ENCODE measurements at places on chromosomes 6 and 20. TPM values are rescaled to one million over a fixed set of nuclear protein-coding genes. Genes with fewer than 3 reads are reported as not detected.
A peak's percentile ranks its signal among the peaks of the same experiment; 100 is the strongest.

DNA sequence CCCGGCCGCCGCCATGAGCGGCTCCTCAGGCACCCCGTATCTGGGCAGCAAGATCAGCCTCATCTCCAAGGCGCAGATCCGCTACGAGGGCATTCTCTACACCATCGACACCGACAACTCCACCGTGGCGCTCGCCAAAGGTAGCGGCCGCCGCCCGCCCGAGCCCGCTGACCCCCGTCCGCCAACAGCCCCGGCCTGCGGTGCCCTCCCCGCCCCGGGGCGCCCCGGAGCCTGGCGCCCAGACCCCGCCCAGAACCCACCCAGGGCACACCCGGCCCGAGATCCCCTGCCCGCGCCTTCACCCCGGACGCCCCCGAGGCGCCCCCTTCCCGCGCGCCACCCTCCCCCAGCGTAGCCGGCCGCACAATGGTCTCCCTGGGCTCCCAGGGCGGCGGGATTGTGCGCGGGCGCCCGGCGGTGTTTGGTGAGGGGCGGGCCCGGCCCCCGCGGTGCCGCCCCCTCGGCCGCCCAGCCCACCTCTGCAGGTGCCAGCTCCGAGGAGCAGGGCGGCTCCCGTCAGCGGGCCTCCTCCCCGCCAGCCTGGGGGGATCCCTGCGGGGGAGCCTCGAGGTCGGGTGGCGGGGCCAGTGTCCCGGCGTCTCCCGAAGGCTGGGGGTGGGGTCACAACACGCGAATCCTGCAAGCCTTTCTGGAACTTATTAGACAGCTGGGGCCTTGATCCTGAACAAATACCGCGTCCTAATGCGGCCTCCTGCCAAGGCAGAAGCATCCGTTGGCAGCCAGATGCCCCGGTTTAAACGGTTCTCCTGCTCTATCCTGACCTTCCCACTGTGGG lies 577 bp downstream of the LSM14B start:
- peak; percentile 48 for DNase-seq

DNA sequence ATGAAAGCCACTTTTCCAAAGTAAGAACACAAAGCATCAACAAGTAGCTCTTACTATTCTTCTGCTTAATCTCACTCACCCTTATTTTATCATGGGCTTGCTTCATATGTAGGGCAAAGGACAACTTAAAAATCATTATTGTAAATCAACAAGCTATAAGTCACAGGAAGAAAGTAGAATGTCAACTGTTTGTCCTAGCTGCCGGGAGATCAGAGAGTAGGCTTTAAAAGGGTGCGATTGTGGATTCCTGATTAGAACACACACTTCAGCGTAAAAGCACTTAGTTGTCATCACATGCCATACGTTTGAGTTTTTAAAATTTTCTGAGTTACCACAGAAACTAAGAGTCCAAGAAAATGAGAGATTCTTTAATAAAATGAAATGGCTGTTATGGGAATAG lies 44.4 kb upstream of the NHSL1 start:
- DNase-seq: no peak

ATP6V1G2 gene
- 2.7 TPM for total RNA-seq

DEFB128 gene
- not detected for total RNA-seq

GRCh38 chr6:45571159-45571558 lies 193.4 kb upstream of the SUPT3H start:
- no peak for DNase-seq

- peak; percentile 59 for DNase-seq
Measured at GRCh38 chr6:100472674-100473073, 8.0 kb upstream of the SIM1 start.

DNA sequence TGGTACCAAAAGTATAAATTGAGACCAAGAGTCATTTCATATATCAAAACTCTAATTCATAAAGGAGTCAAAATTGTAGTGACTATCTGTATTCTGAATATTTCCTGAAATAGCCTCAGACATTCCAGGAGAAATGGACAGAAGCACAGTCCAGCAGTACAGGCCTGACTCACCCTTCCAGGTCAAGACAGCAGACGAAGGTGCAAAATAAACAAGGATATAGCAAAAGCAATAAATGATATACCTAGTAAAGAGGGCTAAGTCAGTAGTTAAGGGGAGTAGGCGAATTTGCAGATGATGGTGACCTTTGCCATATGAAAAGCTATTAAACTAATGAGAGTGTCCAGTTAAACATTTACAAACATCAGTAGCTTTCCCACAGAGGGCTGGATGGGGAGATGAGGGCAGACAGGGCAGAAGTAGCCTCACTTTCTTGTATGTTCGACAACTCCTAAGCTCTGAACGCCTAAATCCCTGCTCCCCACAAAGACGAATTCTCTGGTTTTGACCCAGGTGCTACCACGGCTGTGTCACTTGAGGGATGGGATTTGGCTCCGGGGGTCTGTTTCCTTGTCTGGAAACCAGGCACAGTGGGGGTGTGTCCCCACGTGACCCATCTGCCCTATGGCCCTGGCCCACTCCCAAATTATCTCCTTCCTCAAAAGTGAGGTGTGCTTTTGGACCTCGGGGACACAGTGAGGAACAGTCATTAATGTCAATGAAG lies 3.6 kb upstream of the SLC52A3 start:
- no peak for DNase-seq

GSTA2 gene
- not detected for total RNA-seq

STMND1 gene
- total RNA-seq: not detected

- no peak for DNase-seq
Measured at GRCh38 chr6:20870021-20870420, 335.8 kb downstream of the CDKAL1 start.

TUBB1 gene
- not detected for total RNA-seq

DNA sequence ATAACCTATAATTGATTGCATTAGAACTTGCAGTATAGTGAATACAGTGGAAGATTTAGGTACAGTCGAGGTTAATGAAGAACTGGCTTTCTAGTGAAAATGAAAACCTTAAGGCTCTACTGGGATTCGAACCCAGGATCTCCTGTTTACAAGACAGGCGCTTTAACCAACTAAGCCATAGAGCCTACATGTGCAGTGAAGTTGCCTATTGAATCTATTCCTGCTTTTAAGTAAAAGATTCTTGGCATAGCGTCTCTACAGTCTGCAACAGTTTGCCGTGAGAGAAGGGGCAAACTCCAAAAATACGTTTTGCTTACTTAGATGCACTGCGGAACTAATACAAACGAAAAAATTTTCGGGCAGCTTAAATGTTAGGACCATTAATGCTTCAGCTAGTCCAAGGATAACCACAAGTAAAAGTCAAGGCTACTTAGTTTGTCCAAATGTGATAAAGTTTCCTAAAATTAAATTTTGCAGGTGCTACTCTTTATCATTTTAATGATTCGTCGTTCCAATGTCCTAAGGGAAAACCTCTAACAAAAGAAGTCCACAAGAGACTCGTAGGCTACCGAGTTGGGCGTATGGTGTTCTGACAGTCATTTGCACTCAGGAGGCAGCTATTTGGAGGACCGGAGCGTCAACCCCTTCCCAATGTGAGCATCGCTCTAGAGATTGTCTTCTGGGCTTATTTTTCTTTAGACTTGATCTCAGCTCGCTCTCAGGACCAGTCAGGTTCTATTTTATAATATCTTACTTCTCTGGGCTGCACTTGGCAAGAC lies 31.3 kb upstream of the ZSCAN23 start:
- no peak for DNase-seq

GRCh38 chr20:54793291-54793992 lies 318.0 kb downstream of the DOK5 start:
- DNase-seq: no peak

RPS21 gene
- 1,764 TPM for total RNA-seq

STX7 gene
- 20.2 TPM for total RNA-seq

SALL4 gene
- total RNA-seq: not detected

SLCO4A1 gene
- 51.5 TPM for total RNA-seq

SH3BGRL2 gene
- total RNA-seq: 0.20 TPM

C6orf58 gene
- total RNA-seq: not detected

DNA sequence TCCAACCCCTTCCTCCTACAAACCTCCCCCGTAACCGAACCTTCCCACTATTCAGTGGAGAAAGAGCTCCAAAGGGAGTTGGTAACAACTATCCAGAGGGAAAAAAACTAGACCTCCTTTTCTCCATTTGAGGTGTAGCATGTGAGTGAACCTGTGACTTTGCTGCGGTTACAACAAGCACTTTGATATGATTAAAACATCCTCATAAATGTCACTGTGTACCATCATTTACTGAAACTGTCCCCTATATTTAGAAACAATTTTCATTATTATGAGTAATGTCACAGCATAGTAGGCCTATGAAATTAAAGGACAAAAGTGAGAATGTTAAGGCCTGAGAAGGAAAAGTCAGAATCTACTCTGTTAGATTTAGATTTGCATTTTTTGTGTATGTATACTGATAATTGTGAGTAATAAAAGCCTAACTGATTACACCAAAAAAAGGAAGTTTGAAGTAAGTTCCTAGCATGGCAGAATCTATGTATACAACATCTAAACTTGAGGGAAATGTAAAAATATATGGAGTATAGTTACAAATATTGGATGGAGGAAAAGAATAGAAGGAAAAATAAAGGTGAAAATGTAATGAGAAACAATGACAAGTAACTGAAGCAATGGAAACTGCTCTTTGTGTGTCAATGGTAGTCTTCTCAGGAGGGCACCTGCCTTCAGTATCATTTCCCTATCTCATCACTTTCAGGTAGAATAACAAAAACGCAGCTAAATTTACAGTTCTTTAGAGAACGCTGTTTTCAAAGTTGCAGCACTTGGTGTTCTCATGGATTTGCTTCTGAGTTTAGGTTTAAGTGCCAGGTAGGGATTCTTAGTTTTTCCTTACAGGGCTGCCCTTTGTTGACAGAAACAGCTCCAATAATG lies 145.9 kb downstream of the IMPG1 start:
- no peak for DNase-seq

- DNase-seq: no peak
Measured at GRCh38 chr20:20489054-20489453, 121.2 kb downstream of the INSM1 start.

GRCh38 chr6:17863901-17864754 lies 123.3 kb downstream of the KIF13A start:
- DNase-seq: no peak

DNA sequence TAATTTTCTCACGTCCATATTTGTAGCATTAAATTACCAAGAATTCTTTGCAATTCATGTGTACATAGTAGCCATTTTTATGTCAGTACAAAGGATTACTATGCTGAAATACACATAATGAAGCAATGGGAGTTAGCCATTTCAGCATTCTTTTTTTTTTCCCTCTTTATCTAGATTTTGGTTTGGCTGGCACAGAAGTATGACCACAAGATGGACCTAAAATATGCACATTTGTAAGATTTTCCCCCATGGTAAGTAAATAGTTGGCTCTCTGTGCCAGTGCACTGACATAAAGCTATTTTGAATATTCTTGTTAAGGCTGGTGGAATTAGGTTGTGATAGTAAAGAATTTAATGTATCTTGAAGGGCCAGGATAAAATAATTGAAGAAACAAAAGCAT lies 486.1 kb upstream of the BTBD3 start:
- no peak for DNase-seq

DNA sequence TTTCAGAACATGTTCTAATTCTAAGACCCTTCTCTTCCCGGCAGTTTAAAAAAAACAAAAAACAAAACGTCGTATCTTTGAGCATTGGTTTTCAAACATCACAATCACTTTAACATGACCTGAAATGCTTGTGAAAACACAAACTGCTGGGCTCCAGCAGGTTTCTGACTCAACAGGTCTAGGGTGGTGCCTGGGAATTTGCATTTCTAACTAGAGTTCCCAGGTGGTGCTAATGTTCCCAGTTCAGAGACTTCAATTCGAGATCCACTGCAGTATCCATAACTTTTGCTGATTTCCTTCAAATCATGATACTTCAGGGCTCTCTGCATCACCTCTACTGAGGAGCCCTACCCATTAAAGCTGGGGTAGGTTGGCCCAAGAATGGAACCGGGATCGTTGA lies 850 bp upstream of the SMPDL3A start:
- no peak for DNase-seq

SRMS gene
- not detected for total RNA-seq

DNA sequence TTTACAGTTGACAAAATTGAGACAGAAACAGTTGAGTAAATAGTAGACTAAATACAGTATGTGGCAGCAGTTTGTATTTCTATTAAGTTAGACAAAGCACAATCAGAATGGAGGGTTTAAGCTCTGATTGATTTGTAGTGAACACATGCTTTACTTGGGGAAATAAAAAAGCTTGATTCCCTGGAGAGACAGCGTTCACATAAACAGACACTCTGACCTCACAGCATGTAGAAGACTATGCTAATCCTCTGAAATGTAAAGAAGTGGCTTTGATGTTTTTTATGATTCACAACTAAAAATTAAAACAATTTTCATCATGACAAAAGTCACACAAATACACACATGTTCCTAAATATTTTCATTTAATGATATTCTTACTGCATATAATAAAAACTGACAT lies 126.9 kb upstream of the FAM83B start:
- DNase-seq: no peak

DNA sequence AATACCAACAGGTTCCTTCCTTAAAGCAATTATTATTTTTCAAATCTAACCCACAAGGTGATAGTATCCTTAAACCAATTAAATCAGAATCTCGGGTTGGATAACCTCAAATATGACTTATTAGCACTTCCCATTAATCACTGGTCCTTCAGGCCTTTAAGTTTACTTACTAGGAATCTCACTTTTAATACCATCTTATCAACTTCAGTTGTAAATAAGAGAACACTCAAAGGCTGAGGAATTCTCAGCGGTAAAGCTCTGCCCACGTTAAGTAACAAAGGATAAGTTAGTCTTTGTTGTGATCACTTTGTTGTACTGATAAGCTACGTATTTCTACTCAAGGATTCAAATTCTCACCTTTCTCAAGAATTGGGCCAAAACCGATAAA lies 82.0 kb downstream of the OR2B2 start:
- no peak for DNase-seq

GSTA1 gene
- total RNA-seq: not detected

SLC2A10 gene
- total RNA-seq: not detected

ZNF334 gene
- total RNA-seq: 1.4 TPM

GRCh38 chr6:149271348-149272340 lies 45.9 kb upstream of the TAB2 start:
- DNase-seq: peak; percentile 45

- no peak for DNase-seq
Measured at GRCh38 chr6:100466410-100467128, 1.8 kb upstream of the SIM1 start.

GRCh38 chr20:37640600-37641561 lies 52.9 kb upstream of the CTNNBL1 start:
- DNase-seq: no peak

- DNase-seq: no peak
Measured at GRCh38 chr6:30062471-30063178, 1.6 kb downstream of the POLR1H start.

DNA sequence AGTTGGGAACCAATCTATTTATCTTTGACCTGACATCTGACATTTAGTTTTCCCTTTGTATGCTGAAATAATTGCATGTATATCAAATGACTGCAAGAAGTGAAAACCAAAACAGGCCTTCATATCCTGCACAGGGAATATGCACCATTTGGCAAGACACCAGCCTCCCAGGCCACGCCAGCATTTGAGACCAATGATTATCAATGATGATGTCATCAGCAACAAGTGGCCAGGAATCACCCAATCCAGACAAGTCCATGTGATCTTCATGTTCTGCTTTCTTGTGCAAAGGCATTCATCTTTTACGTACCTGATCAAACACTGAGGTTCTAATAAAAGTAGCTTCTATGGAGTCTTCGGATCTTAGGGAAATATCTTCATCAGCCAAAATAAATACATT lies 107.4 kb upstream of the TENT5A start:
- DNase-seq: no peak

Measured in activated CD4-positive, alpha-beta memory T cell treated with anti-CD3 and anti-CD28 coated beads, Interleukin-2, amount 10 ng/mL, durations not matched to agents 7 days and 5 days (primary cell).